ENCODE measurements at places on chromosomes 7 and 10. TPM values are rescaled to one million over a fixed set of nuclear protein-coding genes. Genes with fewer than 3 reads are reported as not detected.
A peak's percentile ranks its signal among the peaks of the same experiment; 100 is the strongest.

The C7orf33 gene
- not detected for polyA plus RNA-seq

The SEC23IP gene
- 66.8 TPM for polyA plus RNA-seq

The GTPBP4 gene
- 55.7 TPM for polyA plus RNA-seq

The TMEM196 gene
- polyA plus RNA-seq: 0.09 TPM

The SHH gene
- 22.3 TPM for polyA plus RNA-seq

The CPN1 gene
- polyA plus RNA-seq: not detected

The NODAL gene
- 0.42 TPM for polyA plus RNA-seq

The HOXA2 gene
- 18.1 TPM for polyA plus RNA-seq

The WNT8B gene
- not detected for polyA plus RNA-seq

The TCAF1 gene
- polyA plus RNA-seq: 115 TPM

The ZNF804B gene
- 0.09 TPM for polyA plus RNA-seq

The PNLIPRP3 gene
- not detected for polyA plus RNA-seq

DNA sequence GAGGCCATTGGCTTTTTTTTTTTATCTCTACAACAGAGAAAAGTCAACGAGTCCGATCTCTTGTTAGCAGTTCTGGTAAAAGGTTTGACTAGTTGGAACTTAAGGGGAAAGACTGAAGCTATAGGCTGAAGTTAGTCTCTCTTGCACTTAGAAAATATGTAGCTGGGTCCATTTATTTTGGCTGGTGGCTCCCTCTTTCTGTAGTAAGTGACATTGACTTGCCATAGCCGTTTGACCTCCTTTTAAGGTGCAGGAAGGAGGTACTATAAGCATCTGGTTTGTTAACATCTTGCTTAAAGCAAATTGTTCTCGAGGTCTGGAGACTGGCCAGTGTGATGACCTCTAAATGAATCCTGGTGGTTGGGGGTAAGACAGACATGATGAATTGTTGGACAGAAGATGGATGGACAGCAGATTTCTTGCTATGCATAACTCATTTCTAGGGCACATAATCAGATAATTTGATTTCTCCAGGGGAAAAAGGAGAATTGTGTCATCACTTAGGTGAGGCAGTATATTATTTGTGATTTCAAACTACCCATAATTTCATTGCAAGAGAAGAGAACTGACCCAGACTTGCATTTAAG, 356.3 kb upstream of the GALNT17 start:
- DNase-seq: no peak

- DNase-seq: no peak
These were observed 599.7 kb downstream of the PTPRN2 start for GRCh38 chr7:157987906-157988305.

DNA sequence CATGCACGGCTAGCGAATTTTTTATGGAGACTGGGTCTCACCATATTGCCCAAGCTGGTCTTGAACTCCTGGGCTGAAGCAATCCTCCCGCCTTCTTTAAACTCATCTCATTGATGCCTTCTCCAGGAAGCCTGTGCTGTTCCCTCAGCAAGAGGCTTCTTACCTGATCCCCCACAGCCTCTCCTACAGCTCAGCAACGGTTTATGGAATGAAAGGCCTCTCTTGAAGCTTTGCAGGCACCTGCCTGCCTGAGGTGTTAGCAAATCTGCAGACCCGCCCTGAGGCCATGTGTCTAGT, 468 bp upstream of the TRIM56 start:
- DNase-seq: no peak

DNA sequence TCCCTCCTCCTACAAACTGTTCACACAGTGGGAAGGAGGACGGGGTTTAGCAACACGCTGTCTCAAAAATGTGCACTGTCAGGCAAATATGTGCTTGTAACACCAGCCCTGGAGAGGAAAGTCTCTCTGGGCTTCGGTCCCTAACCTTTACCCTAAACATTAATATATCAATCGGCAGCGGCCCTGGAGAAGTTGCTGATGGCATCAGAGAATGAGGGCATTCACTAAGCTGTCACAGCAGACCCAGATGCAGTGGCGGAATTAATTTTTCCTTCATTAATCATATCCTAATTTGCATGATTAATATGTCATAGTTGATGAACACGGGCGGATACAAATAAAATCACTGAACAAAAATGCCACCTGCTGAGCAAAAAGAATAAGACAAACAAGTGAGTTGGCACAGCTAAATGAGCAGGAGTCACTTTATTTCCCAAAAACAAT, 45.2 kb upstream of the INSIG1 start:
- DNase-seq: no peak

DNA sequence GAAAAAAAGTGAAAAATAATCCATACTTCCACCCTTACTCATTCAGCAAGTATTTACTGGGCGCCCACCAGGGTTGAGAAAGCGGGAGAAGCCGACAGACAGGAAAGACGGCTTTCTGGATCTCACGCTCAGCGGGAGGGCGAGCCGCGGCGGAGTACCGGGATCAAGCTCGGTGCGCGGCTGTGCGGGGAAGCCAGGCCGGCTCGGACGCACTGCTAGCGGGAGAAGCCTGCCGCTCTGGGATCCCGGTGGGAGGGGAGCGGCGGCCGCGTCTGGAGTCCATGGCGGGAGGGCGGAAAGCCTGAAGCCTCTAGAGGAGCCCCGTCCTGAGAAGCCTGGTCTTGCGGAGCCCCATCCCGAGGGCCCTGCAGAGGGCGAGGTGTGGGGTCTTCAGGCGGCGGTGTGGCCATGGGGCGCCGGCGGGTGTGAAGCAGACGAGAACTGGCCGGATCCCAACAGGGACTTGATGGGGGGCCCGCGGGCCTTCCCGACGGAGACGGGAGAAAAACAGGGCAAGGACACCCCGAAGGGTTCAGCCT, 82.9 kb downstream of the VIPR2 start:
- no peak for DNase-seq

DNA sequence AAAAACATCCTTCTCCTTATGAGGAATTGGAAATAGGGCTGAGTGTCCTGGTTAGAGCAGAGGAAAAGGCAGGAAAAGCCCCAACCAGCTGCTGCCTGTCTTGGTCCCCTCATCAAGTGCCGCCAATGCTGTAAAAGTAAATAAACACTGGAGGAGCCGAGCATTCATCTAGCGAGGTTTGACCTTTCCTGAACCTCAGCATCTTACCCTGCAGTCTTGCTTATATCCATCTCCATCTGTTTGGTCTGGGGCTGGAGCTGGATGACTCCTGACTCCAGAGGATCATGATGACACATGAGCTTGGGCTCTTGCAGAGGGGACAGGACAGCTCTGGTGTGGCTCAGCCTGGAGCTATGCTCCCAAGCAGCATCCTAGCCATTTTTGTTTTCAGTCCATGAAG, 501.1 kb downstream of the TNS3 start:
- peak; percentile 85 for DNase-seq

- DNase-seq: no peak
These were observed 24.8 kb upstream of the ZNF800 start for GRCh38 chr7:127417346-127417745.

GRCh38 chr7:93757426-93757825, 133.1 kb downstream of the TFPI2 start:
- DNase-seq: no peak

DNA sequence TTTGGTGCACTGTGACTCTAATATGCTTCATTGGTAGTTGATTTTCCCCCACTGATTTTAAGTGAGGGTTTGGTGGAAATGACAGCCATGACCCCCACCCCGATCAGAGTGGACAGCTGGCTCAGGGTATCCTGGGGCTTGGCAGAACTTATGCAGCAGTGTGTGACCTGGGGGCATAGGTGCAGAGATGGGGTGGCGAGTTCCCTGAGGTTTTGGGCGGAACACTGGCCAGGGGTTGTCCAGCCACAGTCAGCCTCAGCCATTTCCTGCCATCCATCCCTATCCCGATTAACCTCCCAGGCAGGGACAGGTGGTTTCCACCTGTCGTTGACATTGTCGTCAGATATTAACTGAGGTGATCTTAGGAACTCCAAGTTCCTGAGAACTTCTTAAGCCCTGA, 155.8 kb upstream of the CHST15 start:
- no peak for DNase-seq

- DNase-seq: no peak
These were observed 129.8 kb downstream of the GPR158 start for GRCh38 chr10:25304606-25305005.

DNA sequence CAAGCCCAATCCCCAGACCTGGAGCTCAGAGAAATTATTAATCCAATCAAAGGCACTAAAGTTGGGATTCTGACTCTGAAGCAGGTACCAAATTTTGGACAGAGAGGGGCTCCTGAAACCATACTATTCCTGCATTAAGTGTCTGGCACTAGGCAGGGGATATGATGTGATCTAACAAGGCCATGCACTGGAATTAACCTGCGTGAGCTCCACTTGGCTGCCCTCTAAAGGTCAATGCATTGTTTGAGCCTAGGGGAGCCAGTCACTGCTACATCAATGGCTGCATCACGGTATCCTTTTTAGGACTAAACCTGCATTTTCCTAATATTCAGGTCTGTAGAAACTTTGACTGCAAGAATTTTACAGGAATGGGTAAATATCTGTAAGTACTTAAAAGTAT, 42.1 kb downstream of the ST8SIA6 start:
- no peak for DNase-seq

DNA sequence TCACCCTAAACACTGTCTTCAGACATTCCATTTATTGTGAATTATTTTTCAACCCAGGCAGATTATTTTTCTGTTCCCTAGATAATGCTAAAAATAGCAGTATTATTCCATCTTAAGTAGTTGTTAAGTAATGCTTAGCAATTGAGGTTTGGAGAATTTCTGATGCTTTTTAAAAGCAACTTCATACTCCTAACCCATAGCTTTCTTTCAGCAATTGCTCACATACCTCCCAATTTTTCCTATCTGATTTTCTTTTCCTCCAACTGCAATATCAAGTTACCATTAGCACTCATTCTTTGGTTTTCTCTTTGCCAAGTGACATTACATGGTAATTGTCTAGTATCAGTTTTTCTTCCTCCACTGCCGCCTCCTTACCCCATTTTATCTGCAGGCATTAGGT, 104.7 kb downstream of the GPR85 start:
- DNase-seq: no peak

DNA sequence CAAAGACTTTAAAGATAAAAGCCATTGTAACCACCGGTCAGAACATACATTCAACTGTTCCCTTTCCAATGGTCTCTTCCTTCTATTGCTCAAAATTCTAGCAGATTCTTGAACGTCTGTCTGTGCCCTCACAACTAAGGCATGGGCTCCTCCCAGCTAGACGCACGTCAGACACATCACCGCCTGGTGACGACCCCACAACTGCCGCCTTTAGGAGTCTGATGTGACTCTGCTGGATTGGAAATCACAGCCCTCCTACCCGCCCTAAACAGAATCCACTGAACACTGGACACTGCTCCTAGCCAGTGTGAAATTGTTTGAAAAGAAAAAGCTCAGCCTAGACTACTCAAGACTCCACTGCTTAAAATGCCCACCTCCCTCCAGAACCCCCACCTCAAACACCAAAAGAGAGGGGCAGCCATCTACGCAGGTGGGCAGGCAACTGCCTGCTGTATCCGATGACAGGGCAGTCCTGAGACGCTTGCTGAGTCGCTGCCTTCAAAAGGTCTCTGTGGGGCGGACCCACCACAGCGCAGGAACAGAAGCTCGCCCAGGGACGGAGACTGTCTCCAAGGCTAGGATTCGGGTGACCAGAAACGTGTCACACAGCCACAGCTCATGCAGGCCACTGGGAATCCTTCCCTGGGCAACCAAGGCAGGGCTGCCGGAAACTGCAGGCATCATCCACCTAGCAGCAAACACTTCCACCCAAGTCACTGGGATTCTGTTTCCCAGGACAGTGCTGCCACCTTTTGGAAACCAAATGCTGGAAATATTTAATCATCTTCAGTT, 34.7 kb downstream of the GSDME start:
- no peak for DNase-seq

GRCh38 chr7:134212576-134213546, 85.7 kb downstream of the LRGUK start:
- DNase-seq: no peak

DNA sequence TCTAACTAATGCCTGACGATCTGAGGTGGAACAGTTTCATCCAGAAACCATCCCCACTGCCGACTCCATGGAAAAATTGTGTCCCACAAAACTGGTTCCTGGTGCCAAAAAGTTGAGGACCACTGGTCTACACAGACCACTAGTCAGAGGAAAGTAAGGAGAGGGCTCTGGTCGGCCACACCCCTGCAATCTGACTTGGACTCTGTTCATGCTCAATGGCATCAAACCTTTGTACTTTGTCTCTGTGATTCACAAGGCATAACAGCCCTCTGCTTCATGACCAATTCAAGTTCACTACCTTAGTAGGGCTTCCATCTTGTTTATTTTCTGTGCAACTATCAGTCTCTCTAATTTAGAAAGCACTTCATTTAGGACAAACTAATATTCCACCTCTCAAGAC, 1.8 kb downstream of the TUBAL3 start:
- no peak for DNase-seq

- no peak for DNase-seq
These were observed 1361.7 kb downstream of the XPNPEP1 start for GRCh38 chr10:108561649-108562048.

DNA sequence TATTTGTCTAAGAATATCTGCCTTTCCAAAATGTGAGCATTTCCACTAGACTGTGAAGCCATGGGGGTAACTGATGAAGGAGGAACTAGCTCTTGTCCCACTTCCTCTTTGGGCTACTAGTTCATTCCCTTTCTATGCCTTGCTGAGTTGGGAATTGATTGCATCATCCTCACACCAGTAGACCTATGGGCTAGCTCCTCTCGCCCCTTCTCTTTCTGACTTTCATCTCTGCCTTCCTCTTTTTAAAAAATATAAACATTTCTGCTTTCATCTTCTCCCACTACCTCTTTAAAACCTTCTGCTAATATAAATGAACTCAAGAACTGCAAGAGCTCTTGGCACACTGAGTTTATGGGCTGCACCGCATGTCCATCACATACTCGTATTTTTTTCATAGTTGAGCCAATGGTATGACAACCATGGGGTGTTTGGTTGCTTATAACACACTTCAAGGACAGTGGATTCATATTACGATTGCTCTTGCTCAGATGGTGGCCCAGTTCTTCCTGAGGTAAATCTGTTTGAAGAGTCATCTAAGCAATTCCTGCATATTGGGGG, 182.0 kb downstream of the REEP3 start:
- no peak for DNase-seq

DNA sequence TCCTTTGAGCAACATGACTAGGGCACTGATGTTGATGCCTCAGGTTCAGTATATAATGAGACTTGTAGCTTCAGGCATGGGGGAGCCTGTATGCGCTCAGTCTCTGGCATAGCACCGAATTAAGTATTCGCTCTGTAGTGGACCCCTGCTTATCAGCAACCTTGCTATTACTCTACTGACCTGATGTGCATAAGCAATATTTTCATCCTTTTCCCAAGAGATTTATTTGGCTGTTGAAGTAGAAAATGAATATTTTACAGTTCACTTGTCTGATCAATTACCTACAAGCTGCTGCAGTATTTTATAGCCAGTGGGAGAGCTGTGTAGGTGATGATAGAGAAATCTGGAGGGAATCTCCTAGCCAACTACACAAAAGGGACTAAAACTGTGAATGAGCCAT, 781.6 kb upstream of the PHF14 start:
- no peak for DNase-seq

DNA sequence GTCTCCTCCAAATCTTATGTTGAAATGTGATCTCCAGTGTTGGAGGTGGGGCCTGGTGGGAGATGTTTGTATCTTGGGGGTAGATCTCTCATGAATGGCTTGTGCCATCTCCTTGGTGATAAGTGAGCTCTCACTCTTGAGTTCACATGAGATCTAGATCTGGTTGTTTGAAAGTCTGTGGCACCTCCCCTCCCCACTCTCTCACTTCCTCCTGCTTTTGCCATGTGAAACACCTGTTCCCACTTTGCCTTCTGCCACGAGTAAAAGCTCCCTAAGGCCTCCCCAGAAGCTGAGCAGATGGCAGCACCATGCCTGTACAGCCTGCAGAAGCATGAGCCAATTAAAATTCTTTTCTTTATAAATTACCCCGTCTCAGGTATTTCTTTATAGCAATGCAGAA, 23.5 kb downstream of the TMEM229A start:
- no peak for DNase-seq

- no peak for DNase-seq
These were observed 245.1 kb downstream of the DGKI start for GRCh38 chr7:137601642-137602041.

All from right lung (tissue), 10 donors.